ENCODE measurements at places on chromosomes 7 and 10.

GRCh38 chr10:100586959-100587358 is 51.2 kb downstream of the HIF1AN start:
- DNase-seq = no peak

- no peak for DNase-seq
Observed at GRCh38 chr10:78947733-78948132, 121.0 kb upstream of the ZMIZ1 start.

DNA sequence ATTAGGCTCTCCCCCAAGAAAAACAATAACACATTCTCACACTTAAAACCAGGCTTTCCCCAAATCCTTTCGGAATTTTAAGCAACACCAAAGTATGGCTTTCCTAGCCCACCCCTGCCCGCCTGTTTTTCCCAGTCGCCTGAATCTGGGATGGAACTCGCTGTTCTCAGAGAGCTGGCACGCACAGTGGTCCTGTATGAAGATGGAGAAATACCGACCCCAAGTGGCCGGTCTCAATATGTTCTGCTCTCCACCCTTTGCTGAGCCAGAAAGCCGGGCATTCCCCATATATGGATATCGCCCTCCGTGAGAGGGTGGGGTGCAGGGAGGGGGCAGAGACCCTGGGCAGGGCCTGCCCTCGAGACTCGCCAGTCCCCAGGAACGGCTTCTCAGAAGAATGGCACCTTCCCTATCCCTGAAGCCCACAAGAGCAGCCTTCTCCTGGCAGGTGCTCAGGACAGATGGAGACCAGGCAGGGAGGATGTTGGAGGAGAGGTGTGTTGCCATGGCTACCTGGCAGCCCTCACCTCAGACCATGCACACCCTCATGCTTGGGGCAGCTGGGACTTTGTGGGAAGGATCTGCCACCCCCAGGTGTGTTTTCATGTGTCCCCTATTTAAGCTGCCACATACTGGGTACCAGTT is 3.4 kb downstream of the TACR2 start:
- peak; percentile 41 for DNase-seq

DNA sequence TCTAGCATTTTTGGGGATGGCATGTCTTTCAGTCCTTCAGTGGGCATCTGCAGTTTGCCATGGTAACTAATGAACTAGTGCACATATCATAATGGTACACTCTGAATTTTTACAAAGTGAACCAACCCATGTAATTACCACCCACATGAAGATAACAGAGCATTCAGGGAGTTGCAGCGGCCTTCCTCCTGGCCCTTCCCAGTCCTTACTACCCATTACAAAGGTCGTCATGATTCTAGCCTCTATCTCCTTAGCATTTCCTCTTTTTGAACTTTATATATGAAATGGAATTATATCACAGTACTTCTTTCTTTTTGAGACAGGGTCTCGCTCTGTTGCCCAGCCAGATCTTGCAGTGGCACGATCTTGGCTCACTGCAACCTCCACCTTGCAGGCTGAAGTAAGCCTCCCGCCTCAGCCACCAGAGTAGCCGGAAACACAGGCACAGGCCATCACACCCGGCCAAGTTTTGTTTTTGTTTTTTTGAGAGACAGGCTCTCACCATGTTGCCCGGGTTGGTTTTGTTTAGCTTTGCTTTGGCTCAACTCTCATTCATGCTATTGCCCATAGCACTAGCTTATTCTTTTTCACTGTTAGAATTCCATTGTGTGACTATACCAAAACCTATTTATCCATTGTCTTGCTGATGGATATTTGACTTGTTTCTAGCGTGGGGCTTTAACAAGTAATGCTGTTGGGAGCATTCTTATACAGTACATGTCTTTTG is 79.2 kb downstream of the APBB1IP start:
- DNase-seq = no peak

DNA sequence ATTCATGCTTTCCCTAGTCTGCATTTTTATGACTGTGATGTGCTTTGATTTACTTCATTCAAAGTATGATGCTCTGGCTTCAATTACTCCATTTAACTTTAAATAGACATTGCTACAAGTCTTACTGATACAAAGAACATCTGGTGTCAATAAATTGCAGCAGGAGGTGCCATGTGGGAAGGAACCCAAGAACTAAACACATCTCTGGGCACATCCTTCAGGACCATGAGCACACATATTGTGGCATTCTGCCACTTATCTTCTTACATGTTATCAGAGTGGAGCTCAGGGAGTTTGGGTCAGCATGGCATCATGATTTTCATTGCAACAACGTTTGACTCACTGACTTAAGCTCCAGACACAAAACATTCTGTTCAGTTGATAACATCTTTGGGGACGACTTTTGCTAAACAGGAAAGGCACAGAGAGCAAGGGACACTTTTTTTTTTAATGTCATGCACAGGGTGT is 227.0 kb downstream of the DKK1 start:
- DNase-seq = no peak

GRCh38 chr7:11300241-11300640 is 326.6 kb downstream of the PHF14 start:
- no peak for DNase-seq

GRCh38 chr7:138602451-138602850 is 98.7 kb downstream of the SVOPL start:
- DNase-seq = no peak

DNA sequence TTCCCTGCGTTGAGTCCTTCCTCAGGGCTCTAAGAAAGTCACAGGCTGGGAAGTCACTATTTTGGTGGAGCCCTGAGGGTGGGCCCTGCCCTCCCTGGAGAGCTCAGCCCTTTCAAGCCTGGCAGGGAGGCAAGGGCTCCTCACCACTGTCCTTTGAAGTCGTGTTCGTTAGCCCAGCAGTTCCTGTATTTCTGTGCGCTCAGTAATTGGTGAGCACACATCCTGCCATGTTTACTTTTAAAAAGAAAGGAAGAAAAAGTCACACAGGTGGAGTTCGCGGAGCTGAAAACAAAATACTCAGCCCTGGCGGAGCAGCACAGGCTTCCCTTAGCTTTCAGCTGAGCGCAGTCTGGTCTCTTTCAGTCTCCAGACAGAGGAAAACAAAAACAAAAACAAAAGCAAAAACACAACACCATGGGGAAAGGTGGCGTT is 37.1 kb downstream of the PRKCQ start:
- DNase-seq = peak; percentile 2

DNA sequence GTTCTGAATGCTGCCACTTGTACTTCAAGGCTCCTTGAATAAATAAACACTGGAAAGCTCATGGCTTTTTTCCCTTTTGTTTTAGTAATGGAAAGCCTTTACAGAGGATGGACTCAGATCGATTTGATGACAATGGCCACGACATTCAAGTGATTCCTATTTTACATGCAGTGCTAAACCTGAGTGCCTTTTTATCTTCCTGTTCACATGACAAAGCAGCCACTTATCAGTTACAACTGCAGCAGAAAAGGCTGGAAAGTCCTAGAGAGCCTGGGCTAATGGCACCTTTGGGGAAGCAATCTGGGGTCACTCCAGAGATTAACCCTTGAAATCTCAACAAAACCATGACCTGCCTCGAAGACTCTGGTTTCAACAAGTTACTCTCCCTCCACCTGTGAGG is 249.0 kb upstream of the AUTS2 start:
- no peak for DNase-seq

DNA sequence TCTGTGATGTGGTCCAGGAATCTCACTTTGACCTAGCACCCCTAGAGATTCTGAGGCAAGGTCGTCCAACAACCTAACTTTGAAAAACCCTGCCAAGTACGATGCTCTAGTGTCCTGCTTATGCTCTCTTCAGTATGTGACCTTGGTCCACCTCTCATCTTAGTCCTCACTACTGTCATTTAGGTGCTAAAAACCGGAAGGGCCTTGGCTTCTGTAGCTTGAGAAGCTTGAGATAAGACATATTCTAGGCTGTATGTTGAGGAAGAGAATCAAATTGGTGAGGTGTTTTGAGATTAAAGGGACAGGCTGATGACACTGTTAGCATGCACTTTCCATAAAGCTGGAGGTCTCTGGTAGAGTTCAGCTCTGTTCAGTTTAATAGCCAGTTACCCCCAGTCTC is 57.0 kb upstream of the MTPN start:
- DNase-seq = no peak
